RPMI7951 (cell line): ENCODE measurements at places on chromosomes 12 and 14. TPM values are rescaled to one million over a fixed set of nuclear protein-coding genes. Genes with fewer than 3 reads are reported as not detected.

- no peak for DNase-seq
Observed at GRCh38 chr12:93851257-93851671, 174.1 kb downstream of the CRADD start.

DNA sequence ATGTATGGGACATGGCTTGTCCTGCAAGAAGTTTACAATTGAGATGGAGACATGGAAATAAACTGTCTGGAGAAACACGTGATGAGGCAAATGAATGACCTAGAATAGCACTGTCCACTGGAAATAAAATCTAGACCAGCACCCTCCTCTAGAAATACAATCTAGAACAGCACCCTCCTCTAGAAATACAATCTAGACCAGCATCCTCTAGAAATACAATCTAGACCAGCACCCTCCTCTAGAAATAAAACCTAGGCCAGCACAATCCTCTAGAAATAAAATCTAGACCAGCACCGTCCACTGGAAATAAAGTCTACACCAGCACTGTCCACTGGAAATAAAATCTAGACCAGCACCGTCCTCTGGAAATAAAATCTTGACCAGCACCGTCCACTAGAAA lies 69.2 kb upstream of the RFLNA start:
- no peak for DNase-seq

ZNF891 gene
- total RNA-seq, result 0.48 and 0.49 TPM in 2 replicates

SOAT2 gene
- total RNA-seq, result not detected in 2 replicates

IRAK4 gene
- total RNA-seq, result 10.8 and 13.7 TPM in 2 replicates

GRCh38 chr12:59627582-59627981 lies 31.8 kb downstream of the SLC16A7 start:
- no peak for DNase-seq

DNA sequence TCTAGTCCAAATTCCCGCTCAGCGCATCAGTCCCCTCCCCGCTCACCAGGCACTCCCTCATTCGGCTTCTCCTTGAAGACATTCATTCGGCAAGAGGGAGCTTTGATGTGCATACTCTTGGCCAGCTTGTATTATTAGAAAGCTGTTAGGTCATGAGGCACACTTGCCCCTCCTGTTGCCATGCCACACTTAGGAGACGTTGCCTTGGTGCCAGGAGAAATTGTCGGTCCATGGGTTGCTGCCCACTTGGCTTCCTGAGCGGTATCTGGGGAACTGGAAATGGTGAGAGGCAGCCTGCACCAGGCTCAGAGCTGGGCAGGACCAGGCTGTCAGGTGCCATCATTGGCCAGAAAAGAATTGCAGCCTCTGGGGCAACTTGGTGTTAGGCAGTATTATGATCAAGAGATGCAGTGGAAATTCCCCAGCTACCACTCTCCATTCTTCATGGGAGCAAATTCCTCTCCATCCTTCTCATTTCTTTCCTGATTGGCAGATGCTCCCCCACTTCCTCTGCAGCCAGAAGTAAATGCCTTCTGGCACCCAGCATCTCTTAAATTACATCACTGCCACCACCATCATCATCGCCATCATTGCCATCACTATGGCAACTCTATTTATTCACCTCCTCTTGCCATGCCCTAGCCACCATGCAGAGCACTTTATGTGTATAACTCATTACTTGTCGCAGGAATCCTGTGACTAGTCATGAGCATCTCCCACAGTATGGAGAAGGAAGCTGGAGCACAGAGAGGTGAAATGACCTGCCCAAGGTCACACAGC lies 12.4 kb downstream of the CABP1 start:
- no peak for DNase-seq

DNA sequence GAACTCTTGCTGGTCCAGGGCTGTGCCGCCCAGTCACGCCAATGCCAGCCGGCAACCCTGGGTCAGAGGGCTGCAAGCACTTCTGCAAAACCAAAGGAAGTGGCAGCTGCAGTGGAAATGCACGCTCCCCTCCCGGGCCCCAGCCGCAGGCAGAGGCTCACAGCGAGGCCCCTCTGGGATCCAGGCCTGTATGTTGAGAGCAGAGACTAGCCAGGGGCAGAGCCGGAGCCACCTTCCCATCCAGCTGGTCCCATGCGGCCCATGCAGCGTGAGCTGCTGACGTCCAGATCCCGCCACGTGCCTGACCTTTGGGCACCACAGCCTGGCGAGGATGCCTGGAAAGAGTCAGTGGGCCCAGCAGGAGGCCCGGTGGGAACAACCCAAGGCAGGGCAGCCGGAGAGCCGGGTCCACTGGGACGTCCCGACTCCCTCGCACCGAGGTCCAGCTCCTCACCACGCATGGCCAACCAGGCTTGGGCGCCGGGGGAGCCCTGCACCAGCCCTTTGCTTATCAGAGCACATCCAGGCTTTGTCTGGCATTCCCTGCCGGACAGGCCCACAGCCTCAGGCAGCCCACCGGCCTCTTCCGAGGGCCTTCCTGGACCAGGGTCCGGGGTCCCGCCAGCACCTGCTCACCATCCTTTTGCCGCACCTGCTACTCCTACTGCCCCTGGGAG lies 4.3 kb downstream of the GPR132 start:
- no peak for DNase-seq

- DNase-seq, result peak; percentile 62
Observed at GRCh38 chr14:97177016-97177415, 379.8 kb downstream of the VRK1 start.

GLI1 gene
- total RNA-seq, result 0.49 and 0.60 TPM in 2 replicates

- DNase-seq, result no peak
Observed at GRCh38 chr14:56630707-56631106, 51.1 kb downstream of the TMEM260 start.

DNA sequence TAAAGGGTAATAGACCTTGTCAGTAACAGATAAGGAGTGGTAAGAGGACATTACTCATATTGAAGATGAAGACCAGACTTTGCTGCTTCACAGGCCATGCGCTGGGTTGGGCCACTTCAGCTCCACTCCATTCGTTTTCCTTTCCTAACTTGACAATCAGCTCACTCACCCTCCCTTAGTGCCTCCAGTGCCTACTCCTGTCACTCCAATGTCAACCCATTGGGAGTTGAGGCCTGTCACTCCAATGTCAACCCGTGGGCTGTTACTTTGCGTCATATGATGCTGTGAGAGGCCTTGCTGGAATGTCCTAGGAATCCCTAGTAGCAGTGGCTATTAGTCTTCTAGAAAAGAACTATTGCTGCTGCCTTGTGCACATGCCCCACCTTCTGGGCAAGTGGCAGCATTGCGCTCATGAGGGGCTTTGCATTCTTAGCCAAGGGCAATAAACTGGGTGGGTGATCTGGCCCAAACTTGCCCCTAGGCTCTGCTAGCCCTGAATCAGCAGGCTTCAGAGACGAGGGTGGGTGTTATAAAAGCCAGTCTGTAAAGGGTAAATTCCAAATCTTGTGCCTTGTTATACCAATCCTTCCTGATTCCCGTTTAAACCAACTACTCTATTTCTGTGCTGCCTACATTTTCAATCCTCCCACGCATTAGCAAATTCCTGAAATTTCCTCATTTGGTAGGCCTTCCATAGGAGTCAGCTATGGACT lies 36.1 kb downstream of the BAZ2A start:
- peak; percentile 54 for DNase-seq

DNA sequence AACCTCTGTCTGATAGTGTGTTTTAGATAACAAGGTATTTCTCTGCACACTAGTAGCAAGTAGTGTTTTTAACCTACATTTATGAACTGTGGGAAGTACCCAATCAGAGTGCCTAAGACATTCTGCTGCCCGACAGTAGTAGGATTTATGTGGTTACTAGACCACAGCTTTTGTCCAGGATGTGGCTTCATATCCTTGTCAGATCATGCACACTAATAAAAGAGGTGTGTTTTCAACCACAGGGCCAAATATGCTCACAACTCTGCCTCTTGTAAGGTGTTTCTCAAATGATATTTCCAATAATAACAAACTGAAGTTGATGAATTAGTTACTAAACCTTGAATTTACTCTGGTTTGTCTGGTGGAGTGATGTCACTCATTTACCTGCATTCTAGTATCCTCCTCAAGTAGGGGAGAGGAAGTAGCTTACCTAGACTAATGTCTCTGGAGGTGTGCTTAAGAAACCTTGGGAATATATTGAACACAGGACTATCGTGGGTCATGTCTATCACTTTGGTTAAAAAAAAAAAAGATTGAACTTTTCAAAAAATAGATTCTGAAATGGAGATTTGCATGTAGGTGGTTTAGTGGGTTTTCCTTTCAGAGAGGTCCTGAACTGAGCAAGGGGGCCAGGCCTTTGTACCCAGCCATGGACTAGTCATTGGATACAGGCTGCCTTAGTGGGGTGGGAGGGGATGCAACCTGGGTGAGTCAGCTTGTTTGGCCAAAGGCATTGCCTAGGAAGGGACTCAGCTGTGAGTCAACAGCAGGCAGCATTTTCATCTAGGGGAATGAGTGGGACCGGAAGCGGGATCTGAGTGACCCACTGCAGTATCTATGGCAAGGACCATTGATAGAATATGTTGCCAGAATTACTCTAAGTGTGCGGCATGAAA lies 14.1 kb downstream of the FBXW8 start:
- peak; percentile 84 for DNase-seq

- DNase-seq, result no peak
Observed at GRCh38 chr12:41100572-41100971, 87.5 kb upstream of the PDZRN4 start.

HNF1A gene
- not detected in 2 replicates for total RNA-seq

DNA sequence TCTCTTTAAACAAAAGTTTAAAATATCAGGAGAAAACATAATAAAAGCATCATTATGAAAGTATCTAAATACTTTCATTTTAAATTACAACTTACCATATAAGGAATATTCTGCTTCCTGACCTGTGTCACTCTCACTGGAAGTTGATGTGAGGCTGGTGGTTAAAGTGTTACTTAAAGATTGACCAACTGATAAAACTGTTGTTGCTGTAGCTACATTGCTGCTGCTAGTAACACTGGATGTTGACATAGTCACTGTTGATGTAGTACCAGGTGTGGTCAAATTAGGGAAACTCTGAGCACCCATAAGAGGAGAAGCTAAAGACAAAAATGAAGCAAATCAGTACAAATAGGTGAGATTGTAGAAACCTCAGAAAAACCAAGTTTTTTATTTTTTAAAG lies 79.9 kb downstream of the HECTD1 start:
- no peak for DNase-seq

DNA sequence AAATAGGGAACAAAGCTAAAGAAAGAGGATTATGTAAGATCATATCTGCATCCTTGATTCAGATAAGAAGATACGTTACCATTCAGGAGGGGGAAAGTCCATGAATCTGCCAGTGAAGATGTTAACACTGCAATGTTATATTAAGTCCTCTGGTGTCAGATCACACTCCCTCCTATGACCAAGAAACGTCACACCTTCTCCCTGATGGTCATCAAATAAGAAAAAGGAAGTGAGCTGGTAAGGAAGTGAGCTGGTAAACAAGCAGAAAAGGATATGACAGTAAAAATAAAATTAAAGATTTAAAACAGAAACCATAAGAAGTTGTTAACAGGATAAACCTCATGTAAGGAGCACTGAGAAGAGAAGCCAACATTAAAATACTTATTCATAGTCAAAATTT lies 340.2 kb downstream of the SEC23A start:
- DNase-seq, result no peak

TUBA1B gene
- total RNA-seq, result 2,897 and 4,302 TPM in 2 replicates

- DNase-seq, result no peak
Observed at GRCh38 chr12:108595711-108596647, 1.9 kb downstream of the TMEM119 start.

DNA sequence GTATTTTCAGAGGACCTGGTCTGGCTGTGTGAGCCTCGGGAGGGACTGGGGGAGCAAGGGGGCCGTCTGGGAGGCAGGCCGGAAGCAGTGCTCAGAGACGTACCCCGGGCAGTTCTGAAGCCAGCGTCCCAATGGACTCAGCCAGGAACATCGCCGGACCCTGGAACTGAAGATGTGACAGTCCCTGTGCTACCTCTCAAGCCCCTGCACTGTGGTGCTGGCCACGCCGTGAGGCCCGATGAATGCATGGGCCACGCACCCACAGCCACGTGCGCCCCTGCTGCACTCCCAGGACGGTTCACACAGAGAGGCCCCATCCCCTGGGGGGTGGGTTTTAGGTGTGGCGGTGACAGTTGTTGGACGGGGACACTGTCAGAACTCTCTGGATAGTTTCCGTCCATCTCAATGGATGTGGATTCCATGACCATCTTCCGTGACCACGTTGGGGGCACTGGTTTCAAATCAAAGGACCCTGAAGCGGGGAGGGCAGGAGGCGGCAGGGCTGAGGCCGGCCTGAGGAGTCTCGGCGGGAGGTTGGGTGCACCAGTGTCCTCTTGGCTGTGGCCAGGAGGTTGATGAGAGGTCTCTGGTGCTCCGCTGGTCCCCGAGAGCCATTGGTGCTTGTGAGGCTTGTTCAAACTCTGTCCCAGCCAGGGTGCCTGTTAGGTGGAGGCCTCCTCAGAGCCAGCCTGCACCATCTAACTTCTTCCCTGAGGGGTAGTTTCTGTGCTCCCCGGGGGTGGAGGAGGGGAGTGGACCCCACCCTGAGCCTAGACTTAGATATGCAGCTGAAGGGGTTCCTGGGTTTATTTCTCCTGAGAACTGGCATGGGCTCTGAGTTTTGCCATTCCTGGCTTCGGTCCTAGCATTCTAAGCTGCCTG lies 36.3 kb upstream of the TSPAN9 start:
- DNase-seq, result no peak

PLD4 gene
- not detected in 2 replicates for total RNA-seq

DNA sequence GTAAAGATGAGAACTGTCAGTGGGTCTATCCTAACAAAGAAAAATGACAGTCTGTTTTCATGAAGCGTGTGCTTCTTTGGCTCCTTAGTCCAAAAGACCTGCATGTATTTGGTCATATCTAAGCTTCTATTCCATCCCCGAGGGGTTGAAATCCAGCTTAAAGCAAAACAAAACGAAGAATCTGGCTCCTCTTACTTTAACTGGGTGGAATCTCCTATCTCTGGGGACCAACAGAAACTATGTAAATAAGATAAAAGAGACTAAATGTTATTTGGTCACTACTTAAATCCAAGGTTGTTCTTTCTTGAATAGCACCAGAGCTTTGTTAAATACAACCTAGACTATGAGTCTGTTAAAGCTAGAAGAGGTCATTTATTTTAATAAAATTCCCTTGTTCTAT lies 9.4 kb downstream of the IGF1 start:
- DNase-seq, result no peak

DNA sequence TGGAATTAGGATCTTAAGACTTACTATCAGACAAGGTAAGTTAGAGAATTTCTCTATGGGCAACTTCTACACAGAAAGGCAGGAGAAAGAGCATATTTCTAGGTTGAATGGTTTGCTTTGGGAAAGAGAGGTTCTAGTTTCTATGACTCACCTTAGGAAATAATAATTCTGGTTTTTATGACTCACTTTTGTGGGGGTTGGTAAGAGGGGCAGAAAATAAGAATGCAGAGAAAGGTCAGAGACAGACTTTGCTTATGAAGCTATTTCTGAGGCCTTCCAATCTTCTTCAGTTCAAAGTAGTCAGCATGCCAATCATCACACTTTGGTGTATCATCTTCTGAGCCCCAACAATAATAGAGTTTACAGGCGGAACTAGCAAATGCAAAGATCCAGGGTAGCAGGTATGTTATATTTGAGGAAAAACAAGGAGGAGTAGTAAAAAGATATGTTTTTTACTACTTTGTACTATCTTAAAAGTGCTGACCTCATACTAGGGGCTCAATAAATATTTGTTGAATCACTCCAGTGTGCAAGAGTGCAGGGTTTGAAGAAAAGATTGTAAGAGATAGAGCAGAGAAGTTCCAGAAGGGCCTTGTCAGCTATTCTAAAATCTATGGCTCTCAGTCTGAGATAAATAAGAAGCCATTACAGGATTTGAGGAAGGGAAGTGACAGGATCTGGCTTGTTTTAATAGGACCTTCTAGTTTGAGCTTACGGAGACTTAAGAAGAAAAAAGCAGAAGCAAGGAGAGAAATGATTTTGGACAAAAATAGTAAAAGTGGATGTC lies 56.7 kb upstream of the LRFN5 start:
- DNase-seq, result no peak

- DNase-seq, result no peak
Observed at GRCh38 chr12:131030472-131031328, 77.0 kb downstream of the ADGRD1 start.
